ENCODE measurements at places on chromosomes 4 and X. TPM values are rescaled to one million over a fixed set of nuclear protein-coding genes. Genes with fewer than 3 reads are reported as not detected.

DNA sequence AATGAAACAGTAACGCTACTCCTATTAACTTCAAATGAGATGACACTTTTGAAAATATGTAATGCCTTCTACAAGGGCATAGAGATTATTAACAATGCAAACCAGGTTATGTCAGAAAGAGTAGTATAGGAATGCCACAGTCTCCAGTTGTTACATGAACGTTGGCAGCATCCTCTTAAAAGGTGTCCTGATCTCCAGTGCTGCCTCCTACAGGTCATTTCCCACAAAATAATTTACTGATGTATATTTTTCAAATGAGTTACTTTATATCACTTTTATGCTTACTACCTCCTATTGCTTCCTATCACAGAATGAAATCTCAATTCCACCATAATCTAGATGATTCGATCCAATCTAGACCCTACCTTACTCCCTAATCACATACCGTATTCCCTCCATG, 195.2 kb upstream of the EPHA5 start:
- H3K4me3 ChIP-seq, result no peak overlapping the region
- H3K36me3 ChIP-seq, result no peaks in the 10 kb centered on the region
- no peaks in the 10 kb centered on the region for H3K4me1 ChIP-seq
- DNase-seq, result no peak
- H3K27me3 ChIP-seq, result no peaks in the 10 kb centered on the region

GRCh38 chrX:38881727-38882126, 80.5 kb downstream of the MID1IP1 start:
- no peak overlapping the region for H3K4me3 ChIP-seq
- H3K27ac ChIP-seq, result no peak overlapping the region
- no peaks in the 10 kb centered on the region for H3K27me3 ChIP-seq
- no peak for DNase-seq
- H3K36me3 ChIP-seq, result no peaks in the 10 kb centered on the region

DNA sequence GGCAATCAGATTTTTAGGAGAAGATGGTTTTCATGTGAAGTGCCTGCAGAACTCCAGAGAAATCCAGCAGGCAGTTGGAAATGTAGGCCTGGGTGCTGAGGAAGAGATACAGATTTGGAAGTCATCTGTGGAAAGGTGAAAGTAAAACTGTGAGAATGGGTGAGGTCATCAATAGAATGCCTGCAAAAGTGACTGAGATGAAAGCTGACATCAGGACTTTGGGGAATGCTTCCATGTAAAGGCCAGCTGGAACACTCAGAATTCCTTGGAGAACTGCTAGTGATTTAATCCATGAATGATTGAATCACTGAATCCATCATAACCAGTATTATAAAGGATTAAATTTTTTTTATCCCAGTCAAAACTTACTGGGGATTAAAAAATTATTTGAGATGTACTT, 124.5 kb upstream of the GIMD1 start:
- no peaks in the 10 kb centered on the region for H3K27me3 ChIP-seq
- no peaks in the 10 kb centered on the region for H3K36me3 ChIP-seq
- no peak for DNase-seq
- no peaks in the 10 kb centered on the region for H3K4me1 ChIP-seq

Gene SNX25
- total RNA-seq, result 18.9 TPM

DNA sequence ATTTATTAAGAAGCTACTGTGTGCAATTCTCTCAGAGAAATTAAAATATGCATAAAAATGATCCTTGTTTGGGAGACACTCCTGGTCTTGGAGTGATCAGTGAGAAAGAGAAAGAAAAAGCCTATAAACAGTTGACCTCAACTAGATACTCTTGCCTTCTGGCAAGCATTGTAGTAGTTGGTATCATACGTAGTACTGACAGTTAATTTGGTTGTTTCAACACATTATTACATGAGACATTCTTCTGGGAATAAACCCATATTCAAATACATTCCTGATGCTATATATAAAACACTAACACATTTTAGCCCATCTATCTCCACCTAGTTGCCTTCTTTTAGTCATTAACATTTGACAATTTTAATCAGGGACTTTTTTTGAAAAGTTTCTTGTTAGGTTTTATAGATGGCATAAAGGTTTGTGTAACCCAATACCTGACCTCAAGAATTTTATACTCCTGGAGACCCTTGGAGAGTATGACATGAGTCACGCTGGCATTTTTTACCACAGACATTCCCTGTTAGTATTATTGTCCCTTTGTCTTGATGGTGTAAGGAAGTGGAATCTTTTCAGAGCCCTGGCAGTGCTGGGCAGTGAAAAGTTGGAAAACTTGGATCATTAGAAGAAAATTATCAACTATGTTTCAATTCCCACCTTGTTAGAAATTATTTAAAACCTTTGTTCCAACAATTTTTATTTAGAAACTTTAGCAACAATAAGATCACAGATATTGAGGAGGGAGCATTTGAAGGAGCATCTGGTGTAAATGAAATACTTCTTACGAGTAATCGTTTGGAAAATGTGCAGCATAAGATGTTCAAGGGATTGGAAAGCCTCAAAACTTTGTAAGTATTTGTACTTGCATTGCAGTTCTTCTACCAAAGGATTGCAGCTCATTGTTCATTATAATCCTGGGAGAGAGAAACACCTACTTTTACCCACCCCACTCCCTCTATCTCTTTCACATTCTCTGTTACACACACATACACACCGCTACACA, 167.1 kb upstream of the PACRGL start:
- no peaks in the 10 kb centered on the region for H3K36me3 ChIP-seq
- H3K27me3 ChIP-seq, result no peaks in the 10 kb centered on the region
- DNase-seq, result no peak

Gene RNF212
- 4.1 TPM for total RNA-seq

Gene STARD8
- 3.5 TPM for total RNA-seq

Gene COL25A1
- 0.58 TPM for total RNA-seq

- DNase-seq, result no peak
- H3K36me3 ChIP-seq, result no peaks in the 10 kb centered on the region
Measured at GRCh38 chr4:17188547-17189400, 290.3 kb upstream of the LDB2 start.

Gene NPNT
- total RNA-seq, result not detected

- no peak overlapping the region for H3K27ac ChIP-seq
- no peaks in the 10 kb centered on the region for H3K4me1 ChIP-seq
- no peaks in the 10 kb centered on the region for H3K36me3 ChIP-seq
- no peaks in the 10 kb centered on the region for H3K27me3 ChIP-seq
- H3K4me3 ChIP-seq, result no peak overlapping the region
Measured at GRCh38 chr4:113221990-113222389, 172.5 kb downstream of the ANK2 start.

GRCh38 chr4:41384992-41385391, 128.3 kb downstream of the UCHL1 start:
- no peaks in the 10 kb centered on the region for H3K36me3 ChIP-seq
- no peak overlapping the region for H3K4me3 ChIP-seq
- no peak for DNase-seq
- H3K4me1 ChIP-seq, result no peaks in the 10 kb centered on the region

DNA sequence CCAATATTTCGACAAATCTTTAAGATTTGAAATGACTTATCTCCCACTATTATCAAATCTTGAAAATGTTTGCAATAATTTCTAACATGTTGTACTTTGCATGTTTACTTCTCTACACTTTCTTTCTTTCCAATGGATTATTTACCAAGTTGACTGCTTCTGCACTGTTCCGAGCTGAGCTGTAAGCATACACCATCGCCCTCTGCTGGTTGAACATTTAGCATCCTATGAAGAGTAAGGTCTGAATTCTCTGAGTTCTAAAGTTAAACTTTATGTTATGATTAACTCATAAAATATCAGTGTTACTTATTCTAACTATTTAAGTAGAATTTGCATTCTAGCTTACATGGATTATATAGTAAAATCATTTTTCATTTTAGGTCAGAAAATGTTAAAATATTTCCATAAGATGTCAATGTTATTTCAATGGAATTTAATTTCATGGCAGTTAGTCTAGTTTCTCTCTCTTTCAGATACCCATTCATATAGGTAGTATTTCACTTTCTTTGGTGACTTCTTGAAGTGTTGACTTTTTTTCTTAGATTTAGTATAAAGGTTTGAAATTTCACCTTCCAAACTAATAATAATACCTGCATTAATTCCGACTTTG, 137.4 kb downstream of the DKK2 start:
- DNase-seq, result no peak
- no peaks in the 10 kb centered on the region for H3K27me3 ChIP-seq
- H3K27ac ChIP-seq, result no peak overlapping the region
- no peak overlapping the region for H3K4me3 ChIP-seq
- no peaks in the 10 kb centered on the region for H3K36me3 ChIP-seq
- no peaks in the 10 kb centered on the region for H3K4me1 ChIP-seq

Gene FRAS1
- total RNA-seq, result not detected

GRCh38 chr4:104795264-104795939, 300.7 kb upstream of the CXXC4 start:
- H3K27ac ChIP-seq, result no peak overlapping the region
- H3K4me3 ChIP-seq, result no peak overlapping the region
- H3K27me3 ChIP-seq, result no peaks in the 10 kb centered on the region
- H3K4me1 ChIP-seq, result no peaks in the 10 kb centered on the region
- DNase-seq, result no peak

Gene RAP1GDS1
- total RNA-seq, result 30.2 TPM

DNA sequence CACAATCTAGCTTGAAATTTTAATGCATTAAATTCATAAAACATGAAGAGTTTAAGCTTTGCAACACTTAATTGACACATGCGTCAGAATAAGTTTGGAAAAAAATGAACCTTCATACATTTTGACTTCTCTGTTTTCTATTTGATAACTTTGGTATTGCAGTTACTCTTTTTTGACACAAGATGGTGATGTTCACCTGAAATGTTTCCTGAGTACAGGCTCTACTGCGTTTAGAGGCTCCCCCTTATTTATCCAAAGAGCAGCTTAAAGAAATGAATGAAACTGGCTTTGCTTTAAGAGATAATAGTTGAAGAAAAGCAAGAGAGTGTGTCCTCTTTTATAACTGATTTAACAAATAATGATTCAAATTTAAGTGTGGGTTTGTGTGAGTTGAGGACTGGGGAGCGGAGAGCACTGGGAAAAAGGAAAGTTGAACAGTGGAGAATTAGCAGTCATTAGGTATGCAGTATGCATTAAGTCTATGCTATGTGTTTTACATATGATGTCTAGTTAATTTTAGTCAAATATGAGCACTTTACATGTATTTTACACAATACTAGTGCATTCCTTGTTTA, 180.6 kb upstream of the NUDT6 start:
- H3K27ac ChIP-seq, result no peak overlapping the region
- DNase-seq, result peak; percentile 13
- H3K27me3 ChIP-seq, result no peaks in the 10 kb centered on the region
- no peaks in the 10 kb centered on the region for H3K4me1 ChIP-seq
- H3K4me3 ChIP-seq, result no peak overlapping the region

GRCh38 chr4:52076731-52077130, 25.6 kb downstream of the SPATA18 start:
- H3K4me3 ChIP-seq, result no peak overlapping the region
- H3K4me1 ChIP-seq, result no peaks in the 10 kb centered on the region
- no peaks in the 10 kb centered on the region for H3K27me3 ChIP-seq
- H3K27ac ChIP-seq, result no peak overlapping the region
- DNase-seq, result no peak

- no peak overlapping the region for H3K27ac ChIP-seq
- H3K36me3 ChIP-seq, result no peaks in the 10 kb centered on the region
- DNase-seq, result no peak
Measured at GRCh38 chr4:74738464-74739143, 55.7 kb downstream of the BTC start.

GRCh38 chr4:151624626-151625565, 135.9 kb downstream of the GATB start:
- H3K27ac ChIP-seq, result no peak overlapping the region
- DNase-seq, result no peak
- no peaks in the 10 kb centered on the region for H3K4me1 ChIP-seq
- H3K27me3 ChIP-seq, result no peaks in the 10 kb centered on the region

DNA sequence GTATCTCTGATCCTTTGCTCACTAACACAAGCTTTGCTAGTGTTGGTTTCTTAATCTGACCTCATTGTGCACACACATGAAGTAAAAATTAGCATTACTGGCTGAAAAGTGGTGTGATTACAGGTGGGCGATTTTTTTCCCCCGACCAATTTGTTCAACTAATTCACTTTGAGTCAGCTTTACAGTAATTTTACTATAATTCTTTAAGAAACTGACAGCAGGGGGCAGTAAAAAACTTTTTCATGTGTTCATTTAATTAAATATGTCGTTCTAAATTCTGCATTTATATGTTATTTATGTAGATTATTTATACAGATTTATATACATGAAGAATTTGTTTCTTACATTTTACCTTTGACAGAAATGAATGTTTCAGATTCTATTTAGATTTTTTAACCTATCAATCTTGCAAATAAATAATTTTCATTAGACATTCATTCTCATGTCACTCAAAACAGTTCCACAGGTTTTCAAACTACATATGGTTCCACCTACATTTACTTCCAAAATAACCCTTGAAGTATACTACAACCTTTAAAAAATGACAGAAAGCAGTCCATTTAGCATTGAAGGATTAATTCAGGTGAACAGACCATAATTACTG, 17.5 kb downstream of the PALLD start:
- peaks cover 20% of the 10 kb centered on the region for H3K4me1 ChIP-seq
- no peaks in the 10 kb centered on the region for H3K27me3 ChIP-seq
- H3K27ac ChIP-seq, result no peak overlapping the region
- peak; percentile 27 for DNase-seq
- H3K4me3 ChIP-seq, result no peak overlapping the region
- no peaks in the 10 kb centered on the region for H3K36me3 ChIP-seq

Gene AKAP4
- not detected for total RNA-seq

DNA sequence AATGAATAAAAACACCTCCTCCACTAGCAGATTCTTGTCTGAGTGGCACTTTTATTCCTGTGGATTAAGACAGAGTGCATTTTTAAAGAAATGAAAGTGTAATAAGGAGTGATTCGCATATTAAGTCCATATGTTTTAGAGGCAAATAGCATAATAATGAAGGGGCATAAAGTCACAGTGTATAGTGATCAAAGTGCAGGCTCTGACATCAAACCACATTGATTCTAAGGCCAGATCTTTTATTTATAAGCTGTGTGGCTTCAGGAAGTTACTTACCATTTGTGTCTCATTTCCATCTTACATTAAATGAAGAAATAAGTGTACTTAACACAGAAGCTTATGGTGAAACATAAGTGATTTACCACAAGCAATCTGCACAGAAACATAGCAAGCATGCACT, 332.8 kb downstream of the GASK1B start:
- DNase-seq, result no peak
- H3K36me3 ChIP-seq, result no peaks in the 10 kb centered on the region
- H3K4me1 ChIP-seq, result no peaks in the 10 kb centered on the region
- H3K27ac ChIP-seq, result no peak overlapping the region

Gene GYPB
- not detected for total RNA-seq

Gene APOOL
- 14.8 TPM for total RNA-seq

DNA sequence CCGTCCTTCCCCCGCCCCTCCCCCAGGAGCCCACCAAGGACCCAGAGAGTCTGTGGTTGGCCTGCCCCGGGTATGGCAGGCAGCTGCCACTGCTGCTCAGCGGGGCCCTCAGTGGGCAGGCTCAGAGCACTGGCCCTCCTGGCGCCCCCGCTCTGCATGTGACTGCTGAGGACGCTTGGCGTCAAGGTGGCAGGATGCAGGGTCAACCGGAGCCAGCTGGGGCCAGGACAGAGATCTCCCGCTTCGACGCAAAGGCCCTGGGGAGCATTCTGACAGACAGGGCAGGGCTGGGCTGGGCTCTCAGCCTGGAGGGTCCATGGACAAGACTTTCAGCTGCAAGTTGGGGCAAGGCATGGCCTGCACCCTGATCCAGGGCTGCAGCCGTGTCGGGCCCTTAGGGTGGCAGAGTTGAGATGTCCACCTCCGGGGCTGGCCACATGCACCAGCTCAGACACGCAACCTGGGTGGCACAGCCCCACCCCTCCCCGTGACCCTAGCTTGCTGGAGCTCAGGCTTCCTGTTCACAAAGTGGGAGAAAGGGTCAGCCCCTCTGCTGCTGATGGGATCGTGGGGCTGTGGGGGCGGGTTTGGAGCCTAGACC, 30.3 kb downstream of the LRPAP1 start:
- no peak overlapping the region for H3K4me3 ChIP-seq
- no peaks in the 10 kb centered on the region for H3K27me3 ChIP-seq
- H3K4me1 ChIP-seq, result no peaks in the 10 kb centered on the region

Gene TSPAN6
- 2.3 TPM for total RNA-seq

Gene CENPVL1
- not detected for total RNA-seq
